Stimulated activated CD4-positive, alpha-beta T cell treated with anti-CD3 and anti-CD28 coated beads, TNF-alpha, amount 100 ng/mL, for 48 hours (primary cell): ENCODE measurements at places on chromosomes 16 and 17.

GRCh38 chr17:64327201-64327930, 63.3 kb downstream of the PECAM1 start:
- DNase-seq = no peak

- DNase-seq = no peak
Measured at GRCh38 chr17:12231355-12231682, 210.6 kb downstream of the MAP2K4 start.

DNA sequence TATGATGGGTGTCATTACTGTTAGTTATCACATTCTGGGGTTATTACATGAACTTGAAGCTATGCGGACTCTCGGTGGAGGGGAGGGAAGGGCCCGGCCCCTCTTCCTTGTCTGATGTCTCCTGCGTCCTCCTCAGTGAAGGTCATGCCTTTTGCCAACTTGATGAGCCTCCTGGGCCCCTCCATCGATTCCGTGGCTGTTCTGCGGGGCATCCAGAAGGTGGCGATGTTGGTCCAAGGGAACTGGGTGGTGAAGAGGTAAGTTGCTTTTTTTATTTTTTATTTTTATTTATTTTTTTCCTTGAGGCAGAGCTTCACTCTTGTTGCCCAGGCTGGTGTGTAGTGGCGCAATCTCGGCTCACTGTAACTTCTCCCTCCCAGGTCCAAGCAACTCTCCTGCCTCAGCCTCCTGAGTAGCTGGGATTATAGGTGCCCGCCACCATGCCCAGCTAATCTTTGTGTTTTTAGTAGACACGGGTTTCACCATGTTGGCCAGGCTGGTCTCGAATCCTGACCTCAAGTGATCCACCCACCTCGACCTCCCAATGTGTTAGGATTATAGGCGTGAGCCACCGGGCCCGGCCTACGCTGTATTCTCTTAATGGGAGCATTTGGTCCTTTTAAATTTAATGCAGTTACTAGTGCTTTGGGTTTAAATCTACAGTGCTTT, 21.6 kb downstream of the POLR3E start:
- DNase-seq = peak; percentile 58

- DNase-seq = no peak
Measured at GRCh38 chr17:49362723-49363117, 670 bp upstream of the ZNF652 start.

DNA sequence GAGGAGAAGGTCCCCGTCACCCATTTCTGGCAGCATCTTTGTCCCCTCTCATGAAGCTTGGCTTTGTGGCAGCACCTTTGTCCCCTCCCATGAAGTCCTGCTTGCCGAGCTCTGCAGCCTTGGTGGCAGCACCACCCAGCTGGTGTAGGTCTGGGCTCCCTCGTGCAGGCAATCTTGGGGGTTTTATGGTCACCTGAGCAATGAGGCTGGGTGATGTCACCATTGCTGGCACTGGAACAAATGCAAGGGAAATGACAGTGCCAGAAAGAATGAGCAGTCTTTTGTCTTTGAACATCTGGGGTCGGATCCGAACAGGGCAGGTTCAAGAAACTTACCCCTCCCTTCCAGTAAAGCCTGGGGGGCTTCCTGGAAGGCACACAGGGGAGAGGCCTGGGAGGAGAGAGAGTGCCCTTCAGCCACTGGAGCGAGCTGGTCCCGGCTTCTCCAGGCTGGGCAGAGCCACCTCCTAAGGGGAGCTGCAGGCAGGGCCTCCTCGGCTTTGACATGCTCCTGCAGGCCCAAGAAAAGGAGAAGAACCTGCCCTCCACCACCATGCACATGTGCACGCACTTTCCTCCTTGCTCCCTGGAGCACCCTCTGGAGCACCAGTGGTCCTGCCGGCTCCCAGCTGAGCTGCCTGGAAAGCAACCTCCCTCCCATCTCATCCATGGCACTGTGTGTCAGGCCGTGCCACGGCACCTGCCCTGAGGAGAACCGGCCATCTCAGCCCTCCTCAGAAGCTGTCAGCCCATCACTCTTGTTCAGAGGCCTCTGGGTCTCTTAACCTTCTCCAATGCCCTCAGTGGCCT, 16.0 kb downstream of the BTBD17 start:
- no peak for DNase-seq

- DNase-seq = no peak
Measured at GRCh38 chr17:12133183-12133582, 112.5 kb downstream of the MAP2K4 start.

GRCh38 chr16:85675251-85675874, 13.4 kb downstream of the GINS2 start:
- no peak for DNase-seq

DNA sequence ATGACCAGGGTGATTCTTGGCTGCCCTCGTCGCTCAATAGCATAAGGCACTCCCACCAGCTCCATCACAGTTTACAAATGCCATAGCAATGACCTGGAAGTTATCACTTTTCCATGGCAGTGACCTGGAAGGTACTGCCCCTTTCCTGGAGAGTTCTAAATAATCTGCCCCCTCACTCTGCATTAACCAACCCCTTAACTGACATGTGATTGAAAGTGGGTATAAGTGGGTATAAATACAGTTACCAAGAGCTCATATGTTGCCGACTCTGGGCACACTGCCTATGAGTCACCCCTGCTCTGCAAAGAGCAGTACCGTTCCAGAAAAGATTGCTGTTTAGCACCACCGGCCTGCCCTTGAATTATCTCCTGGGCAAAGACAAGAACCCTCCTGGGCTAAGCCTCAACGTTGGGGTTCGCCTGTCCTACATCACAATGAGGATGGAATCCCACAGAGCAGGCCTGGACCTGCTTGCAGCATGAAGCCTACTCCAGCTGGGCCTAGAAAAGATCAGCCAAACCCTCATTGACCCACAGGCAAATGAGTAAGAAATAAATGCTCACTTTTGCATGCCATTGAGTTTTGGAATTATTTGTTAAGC, 95.2 kb upstream of the SEC14L1 start:
- DNase-seq = no peak

DNA sequence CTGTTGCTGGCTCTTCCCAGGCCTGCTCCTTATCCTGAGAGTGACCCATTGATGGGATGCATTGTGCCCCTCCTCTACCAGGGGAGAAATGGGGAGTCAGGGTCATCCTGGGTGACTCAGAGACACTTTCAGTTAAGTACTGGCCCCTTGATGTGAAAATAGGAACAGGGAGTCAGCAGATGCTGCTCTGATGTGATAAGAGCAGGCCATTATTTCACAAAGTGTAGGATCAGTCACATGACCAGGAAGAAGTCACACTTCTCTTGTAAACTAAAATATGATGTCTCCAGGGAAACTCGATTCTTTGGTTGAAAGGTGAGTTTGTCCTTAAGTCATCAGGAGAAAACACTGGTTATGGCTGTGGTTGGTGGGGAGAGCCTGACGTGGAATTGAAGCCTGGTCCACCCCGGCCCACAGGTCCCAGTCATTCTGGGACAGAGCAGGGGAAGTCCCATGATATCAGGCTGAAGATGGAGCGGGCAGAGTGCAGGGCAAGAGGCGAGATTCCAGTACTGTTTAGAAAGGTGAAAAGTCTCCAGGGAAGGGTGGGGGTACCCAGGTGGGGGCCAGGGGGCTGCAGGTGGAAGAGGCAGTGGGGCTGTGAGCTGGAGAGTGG, 88.6 kb upstream of the NLRP1 start:
- no peak for DNase-seq

GRCh38 chr16:67349172-67349571, 22.6 kb downstream of the LRRC36 start:
- no peak for DNase-seq

GRCh38 chr16:70695331-70696070, 9.6 kb upstream of the MTSS2 start:
- no peak for DNase-seq

DNA sequence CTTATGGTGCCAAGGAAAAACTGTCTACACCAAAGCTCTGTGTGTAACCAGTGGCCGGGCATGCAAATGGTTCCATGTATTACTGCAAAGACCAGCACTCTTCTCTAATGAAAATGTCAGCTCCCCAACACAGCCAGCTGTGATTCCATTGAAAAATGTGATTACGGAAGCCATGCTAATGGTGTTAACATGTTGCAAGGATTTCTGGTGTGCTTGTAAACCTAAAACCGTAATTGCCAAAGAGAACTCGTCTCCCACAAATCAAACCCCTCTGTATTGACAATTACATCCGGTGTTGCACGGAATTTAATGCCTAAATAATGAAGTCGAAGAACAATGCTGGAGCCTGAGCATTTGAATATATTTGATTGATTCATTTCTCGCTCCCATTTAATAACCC, 351.7 kb downstream of the NPIPA8 start:
- DNase-seq = no peak

DNA sequence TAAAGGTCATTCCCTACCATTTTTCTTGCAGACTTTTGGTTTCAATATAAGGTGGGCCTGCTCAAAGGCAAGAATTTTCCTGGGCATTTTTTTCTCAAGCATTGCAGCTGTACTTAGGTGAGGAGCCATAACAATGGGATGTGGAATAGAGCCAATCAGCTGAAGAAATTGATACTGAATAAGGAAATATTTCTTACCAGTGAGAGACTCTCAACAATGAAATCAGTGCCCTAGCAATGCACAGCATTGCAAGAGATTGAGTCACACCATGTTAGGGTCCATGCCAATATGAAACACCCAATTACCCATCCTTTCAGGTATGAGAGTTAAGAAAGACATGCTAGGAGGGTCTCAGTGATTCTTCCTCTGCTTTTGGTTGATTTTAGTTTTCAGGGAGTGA, 237.6 kb downstream of the SOX9 start:
- no peak for DNase-seq

- DNase-seq = no peak
Measured at GRCh38 chr17:62696726-62697490, 69.4 kb downstream of the MRC2 start.

- no peak for DNase-seq
Measured at GRCh38 chr16:4744555-4745273, 10.4 kb downstream of the DNAAF8 start.

GRCh38 chr17:72400863-72401262, 280.0 kb downstream of the SOX9 start:
- no peak for DNase-seq

DNA sequence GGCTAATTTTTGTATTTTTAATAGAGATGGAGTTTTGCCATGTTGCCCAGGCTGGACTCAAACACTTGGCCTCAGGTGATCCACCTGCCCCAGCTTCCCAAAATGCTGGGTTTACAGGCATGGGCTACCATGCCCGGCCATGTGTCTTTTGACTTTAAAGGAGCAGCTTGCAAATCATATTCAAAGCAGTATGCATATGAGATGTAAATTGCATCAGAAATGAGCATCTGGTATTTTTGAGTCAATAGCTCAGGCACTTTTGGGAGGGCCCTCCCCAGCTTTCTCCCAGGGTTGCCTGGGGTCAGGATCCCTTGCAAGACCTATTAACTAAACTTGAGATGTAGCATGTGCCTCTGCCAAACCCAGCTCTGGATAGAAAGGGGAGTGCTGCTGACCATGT, 21.5 kb downstream of the EPOP start:
- no peak for DNase-seq

DNA sequence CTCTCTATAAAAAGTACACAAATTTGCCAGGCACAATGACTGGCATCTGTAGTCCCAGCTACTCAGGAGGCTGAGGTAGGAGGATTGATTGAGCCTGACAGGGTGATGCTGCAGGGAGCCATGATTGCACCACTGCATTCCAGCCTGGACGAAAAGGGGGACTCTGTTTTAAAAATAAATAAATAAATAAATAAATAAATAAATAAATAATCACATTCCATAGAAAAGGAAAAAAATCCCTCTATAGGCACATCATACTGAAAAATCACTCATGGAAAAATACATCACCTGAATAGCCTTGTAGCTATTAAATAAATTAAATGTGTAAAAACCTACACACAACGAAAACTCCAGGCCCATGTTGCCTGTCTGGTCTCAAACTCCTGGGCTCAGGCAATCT, 56.4 kb downstream of the CPPED1 start:
- DNase-seq = no peak

DNA sequence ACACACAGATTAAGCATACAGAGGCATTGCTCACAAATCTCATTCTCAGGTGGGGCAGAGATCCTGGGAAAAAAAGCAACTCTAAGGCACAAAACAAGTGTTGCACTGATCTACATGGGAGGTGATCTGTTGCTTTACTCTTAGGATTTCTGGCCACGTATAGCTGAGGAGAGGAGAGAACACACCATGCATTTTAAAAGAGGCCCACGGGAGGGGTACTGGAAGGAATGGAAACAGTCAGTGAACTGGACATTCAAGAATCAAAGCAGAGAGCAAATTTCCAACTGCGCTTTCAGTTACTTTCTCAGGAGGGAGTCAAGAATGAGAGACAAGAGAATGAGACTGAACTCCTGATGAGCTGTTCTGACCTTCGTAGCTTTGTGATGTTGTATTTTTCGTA, 1105.9 kb downstream of the CDH8 start:
- no peak for DNase-seq

- DNase-seq = no peak
Measured at GRCh38 chr17:10063730-10064241, 134.6 kb downstream of the GAS7 start.

GRCh38 chr16:21263640-21264570, 14.2 kb downstream of the CRYM start:
- no peak for DNase-seq

DNA sequence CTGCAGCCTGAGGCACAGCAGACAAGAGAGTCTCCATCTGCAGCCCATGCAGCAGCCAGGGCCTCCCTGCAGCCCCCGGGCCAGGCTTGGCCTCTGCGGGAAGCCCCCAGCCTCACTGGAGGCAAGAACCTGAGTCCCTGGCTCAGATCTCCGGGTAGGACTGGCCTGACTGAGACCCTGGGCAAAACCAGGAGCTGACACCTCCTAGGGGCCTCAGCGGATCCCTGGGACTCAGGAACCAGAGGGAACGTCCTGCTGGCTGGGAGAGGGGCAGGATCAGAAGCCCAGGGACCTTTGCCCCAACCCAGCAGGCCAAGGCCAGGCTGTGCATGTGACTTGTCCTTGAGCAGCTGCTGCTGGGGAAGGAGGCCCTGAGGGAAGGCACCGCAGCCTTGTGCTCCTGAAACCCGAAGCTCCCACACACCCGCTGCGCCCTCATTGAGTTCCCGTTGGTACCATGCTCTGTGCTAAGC, 1.7 kb upstream of the PRSS21 start:
- no peak for DNase-seq

DNA sequence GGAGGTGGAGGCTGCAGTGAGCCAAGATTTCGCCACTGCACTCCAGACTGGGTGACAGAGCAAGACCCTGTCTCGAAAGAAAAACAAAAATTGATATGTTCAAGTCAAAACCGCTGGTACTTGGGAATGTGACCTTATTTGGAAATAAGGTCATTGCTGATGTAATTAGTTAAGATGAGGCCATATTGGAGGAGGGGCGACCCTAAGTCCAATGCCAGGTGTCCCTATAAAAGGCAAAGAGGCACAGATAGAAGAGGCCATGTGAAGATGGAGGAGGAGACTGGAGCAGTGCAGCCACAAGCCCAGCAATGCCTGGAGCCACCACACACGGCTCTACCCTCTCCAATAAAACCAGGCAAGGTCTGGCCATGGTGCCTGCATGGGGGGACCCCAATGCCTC, 50.8 kb upstream of the JPH3 start:
- no peak for DNase-seq

GRCh38 chr16:68781784-68782183, 44.7 kb downstream of the CDH1 start:
- DNase-seq = no peak
